ENCODE measurements at places on chromosomes 11 and 22.
A peak's percentile ranks its signal among the peaks of the same experiment; 100 is the strongest.

DNA sequence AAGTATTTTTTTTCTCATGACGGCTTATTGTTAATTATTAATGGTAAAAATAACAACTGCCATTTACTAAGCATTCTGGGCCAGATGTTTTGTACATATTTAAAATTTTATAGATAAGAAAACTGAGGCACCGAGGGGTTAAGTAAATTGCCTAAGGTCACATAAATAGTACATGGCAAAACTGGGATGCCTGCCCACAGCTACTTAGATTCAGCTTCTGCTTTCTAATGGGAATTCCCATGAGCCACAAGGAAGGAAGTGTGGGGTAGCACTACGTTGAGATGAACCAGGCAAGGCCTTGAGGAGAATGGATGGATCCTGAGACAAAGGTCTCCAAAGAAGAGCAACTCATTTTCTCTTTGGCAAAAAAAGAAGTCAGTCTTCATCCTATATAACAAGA lies 11.9 kb upstream of the PHF21A start:
- DNase-seq: no peak

DNA sequence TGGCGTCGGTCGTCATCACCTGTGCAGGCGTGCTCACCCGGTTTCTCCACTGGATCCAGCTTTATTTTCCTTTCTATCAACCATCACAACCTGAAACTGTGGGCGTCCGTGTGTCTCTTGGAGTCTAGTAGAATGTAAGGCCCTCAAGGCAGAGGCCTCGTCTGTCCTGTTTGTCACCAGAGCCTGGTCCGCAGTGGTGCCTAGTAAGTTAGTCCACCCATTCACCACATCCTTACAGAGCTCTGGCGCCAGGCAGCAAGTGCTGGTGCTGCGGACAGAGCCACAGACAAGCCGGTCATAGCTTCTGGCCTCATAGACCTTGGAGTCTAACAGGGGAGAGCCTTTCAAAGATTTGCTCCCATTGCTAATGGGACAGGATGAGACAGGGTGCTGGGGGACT lies 64.4 kb upstream of the PARVG start:
- no peak for DNase-seq

GRCh38 chr11:116043857-116044256 lies 539.6 kb upstream of the CADM1 start:
- DNase-seq: no peak

- DNase-seq: no peak
Measured at GRCh38 chr11:26721948-26722475, at the start of gene SLC5A12. TSS of gene SLC5A12 (minus strand) at chr11:26722060. CDS start at chr11:26721714, 346 bp downstream.

DNA sequence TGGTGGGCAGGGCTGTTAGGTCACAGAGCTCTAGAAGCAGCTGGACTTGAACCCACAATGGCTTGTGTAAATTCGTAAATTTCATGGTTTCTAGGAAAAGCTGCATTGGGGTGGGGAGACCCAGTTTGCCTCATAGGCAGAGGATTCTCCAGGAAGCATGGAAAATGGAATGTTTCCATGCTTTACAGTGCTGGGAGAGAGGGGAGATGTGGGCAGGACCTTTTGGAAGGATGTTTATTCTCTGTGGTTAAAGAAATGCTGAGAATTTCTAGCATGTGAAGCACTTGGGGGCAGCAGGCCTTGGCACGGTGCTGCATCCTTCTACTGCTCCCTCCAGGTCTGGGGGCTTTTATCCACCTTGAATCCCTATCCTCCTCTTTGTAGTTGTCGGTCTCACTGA lies 46.3 kb downstream of the TRAF6 start:
- DNase-seq: peak; percentile 69

DNA sequence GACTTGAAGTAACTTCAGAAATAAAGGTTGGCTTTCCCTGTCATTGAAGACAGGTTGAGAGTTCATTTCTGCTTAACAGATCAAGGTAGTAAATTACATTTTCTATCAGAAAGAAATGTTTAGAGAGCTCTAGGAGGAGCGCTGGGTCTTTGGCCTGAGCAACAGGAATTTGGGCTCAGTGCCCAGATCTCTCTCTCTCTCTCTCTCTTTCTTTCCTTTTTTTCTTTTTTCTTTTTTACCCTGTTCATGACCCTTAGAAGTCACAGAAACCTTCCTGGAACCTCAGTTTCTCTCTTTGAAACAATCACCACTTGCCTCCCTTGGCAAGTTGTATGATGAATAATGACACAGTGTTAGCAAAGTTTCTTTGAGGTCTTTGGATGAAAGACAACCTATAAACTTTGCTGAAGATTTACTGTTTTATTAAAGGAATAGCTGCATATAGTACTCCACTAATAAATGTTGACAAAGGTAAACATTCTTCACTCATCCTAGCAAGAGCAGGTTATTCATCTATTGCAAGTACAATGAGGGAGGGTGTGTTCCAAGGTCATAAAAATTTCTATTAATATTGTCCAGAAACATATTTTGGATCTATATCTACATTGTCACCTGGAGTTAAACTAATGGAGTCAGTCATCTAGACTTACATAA lies 35.5 kb upstream of the RASSF10 start:
- DNase-seq: no peak

- DNase-seq: peak; percentile 84
Measured at GRCh38 chr11:86519064-86519911, 144.6 kb downstream of the CCDC81 start.

- no peak for DNase-seq
Measured at GRCh38 chr11:134512571-134513538, 100.8 kb upstream of the B3GAT1 start.

DNA sequence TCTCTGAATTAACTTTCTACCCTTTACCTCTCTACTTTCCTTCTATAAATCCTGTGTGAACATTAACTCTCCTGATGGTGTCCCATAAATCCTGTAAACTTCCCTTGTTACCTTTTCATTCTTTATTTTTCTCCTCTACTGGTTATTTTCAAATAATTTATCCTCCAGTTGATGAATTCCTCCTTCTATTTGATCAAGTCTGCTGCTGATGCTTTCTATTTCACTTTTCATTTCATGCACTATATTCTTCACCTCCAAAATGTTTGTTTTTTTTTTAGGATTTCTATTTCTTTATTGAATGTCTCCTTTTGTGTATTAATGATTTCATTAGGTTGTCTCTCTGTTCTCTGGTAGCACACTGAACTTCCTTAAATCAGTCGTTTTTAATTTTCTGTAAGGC lies 68.6 kb downstream of the KCNQ1OT1 start:
- no peak for DNase-seq

GRCh38 chr11:575313-575995 lies 816 bp upstream of the PHRF1 start:
- DNase-seq: no peak

- peak; percentile 41 for DNase-seq
Measured at GRCh38 chr11:10770626-10771254, 19.7 kb downstream of the CTR9 start.

Data from fibroblast of skin of abdomen (primary cell).